Hematopoietic multipotent progenitor cell treated with erythropoietin and hydrocortisone succinate and interleukin-3 and kit ligand, for 17 days (in vitro differentiated cells): ENCODE measurements at places on chromosomes 7 and 10.

- no peak for DNase-seq
Measured at GRCh38 chr7:139075871-139076686, 33.4 kb downstream of the ZC3HAV1 start.

DNA sequence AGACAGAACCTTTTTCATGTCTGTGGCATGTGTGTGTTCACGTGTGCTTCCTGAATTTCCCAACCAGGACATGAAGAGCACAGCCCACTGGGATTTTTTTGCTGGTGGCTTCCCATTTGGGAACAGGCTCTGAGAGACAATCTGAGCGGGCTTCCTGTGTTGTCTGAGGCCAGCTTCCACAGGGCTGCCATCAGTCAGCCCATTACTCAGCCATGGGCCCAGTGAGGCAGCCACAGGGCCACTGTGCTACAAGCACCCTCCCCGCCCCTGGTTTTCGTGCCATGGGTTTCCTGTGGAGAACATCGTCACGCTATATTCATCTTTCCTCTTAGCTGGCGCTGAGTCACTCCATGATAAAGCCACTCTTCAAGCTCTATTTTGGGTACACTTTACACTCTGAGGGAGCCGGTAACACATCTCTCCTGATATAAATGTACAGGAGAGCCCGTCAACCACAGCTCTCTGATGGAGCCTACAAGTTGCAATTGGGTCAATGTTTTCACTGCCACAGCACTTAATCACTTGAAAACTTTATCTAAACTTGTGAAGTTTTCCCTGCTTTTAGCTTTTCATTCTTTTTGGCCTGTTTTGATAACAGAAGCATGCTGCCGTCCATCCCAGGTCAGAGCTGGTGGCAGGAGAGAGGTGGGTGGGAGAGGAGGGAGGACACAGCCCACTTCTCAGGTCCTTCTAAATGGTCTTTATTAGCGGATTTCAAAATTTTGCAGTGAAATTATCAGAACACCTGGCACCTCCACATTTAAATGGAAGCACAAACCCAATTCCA, 96.9 kb downstream of the HIPK2 start:
- DNase-seq = no peak

GRCh38 chr7:96903906-96904305, 101.4 kb upstream of the DLX6 start:
- no peak for DNase-seq

GRCh38 chr7:17401791-17402627, 103.6 kb downstream of the AHR start:
- DNase-seq = no peak

- no peak for DNase-seq
Measured at GRCh38 chr10:115846528-115846927, 426.5 kb downstream of the GFRA1 start.

DNA sequence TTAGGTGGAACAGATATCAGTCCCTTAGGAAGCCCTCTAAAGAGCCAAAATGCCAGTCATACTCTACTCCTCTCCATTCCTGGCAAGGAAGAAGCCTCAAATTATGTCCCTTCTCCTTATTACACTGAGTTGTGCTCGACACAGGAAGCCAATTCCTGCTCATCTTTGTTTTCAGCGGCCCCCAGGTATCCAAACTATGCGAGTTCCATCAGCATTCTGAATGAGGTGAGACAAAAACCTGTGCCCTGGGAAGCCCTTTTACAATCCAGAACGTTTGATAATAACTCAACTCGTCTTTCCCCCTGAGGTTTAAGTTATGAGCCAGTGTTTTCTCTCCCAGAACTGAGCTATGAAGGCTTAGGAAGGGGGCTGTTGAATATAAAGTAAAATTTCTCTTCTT, 580.5 kb downstream of the NXPH1 start:
- DNase-seq = no peak

- no peak for DNase-seq
Measured at GRCh38 chr7:83934118-83934734, 260.4 kb downstream of the SEMA3A start.

- DNase-seq = no peak
Measured at GRCh38 chr7:115087437-115087836, 165.5 kb downstream of the MDFIC start.

GRCh38 chr7:155003092-155003375, at the start of gene PAXIP1:
Gene PAXIP1, minus strand, starts transcription at chr7:155003124. Its CDS starts 195 bp downstream, at chr7:155002929.
- no peak for DNase-seq

- no peak for DNase-seq
Measured at GRCh38 chr10:3723766-3724165, 61.2 kb downstream of the KLF6 start.

- DNase-seq = no peak
Measured at GRCh38 chr7:149887311-149887710, 13.5 kb downstream of the ATP6V0E2 start.

DNA sequence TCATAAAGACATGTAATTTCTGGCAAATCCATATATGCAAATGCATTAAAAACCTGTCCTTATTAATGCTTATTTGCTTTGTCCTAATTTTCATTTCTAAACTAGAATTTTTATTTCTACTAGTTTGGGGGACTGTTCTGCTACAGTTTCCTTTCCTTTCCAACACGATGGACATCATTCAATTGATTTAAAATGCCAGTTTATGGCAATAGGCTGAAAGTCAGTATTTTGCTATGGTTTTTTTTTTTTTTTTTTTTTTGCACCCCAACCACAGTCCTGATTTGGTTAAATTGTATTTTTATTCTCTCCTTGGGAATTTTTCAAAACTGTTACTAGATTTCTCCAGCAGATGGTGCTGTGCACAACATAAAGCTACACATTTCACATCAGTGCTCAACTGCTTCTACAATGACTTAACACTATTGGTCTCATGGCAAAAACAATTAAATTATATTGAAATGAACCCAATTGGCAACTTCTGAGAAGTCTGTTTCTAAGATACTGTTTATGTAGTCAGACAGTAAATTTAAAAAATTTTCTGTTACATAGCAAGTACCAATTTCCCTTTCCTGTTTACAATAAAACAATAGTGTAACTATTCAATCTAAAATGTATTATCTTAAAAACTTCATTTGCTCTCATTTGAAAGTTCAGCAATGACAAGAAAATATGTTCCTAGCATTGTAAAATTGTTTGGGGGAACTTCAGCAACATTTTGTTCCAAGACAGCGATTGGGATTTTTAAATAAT, 193.8 kb upstream of the CCDC6 start:
- peak; percentile 36 for DNase-seq

- DNase-seq = no peak
Measured at GRCh38 chr10:104630731-104631130, 10.4 kb upstream of the SORCS3 start.

DNA sequence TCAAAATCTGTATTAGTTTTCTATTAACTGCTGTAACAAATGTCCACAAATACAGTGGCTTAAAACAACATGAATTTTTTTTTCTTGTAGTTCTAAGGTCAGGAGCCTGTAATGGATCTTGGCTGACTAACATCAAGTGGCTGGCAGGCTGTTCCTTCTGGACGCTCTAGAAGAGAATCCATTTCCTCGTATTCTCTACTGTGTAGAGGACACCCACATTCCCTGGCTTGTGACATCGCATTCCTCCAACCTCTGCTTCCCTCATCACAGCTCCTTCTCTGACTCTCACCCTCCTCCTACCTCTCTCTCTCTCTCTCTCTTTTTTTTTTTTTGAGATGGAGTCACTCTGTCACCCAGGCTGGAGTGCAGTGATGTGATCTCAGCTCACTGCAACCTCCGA, 4.8 kb upstream of the CALHM1 start:
- DNase-seq = no peak

- DNase-seq = no peak
Measured at GRCh38 chr10:7585228-7585627, 81.5 kb downstream of the ITIH5 start.
